Stimulated activated CD4-positive, alpha-beta T cell treated with anti-CD3 and anti-CD28 coated beads, TNF-alpha, amount 100 ng/mL, for 1 hour (primary cell): ENCODE measurements at places on chromosomes 4 and X.

DNA sequence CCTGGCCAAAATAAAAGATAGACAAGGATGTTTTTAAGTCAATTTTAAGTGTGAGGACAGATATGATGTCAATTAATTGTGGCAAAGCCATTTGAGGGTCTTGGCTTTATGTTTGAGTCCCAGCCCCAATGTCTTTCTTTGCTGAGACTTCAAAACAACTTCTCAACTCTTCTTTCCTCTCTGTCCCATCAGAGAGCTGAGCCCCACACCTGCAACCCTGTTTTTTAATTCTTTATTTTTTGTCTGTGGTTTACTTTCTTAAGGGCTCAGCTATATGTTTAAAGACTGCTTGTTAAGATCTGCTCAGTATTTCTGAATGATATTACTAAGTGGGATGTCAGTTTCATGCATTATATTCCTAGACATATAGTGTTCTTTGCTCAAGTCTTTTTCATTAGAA is 164.3 kb downstream of the HS3ST1 start:
- DNase-seq, result no peak

DNA sequence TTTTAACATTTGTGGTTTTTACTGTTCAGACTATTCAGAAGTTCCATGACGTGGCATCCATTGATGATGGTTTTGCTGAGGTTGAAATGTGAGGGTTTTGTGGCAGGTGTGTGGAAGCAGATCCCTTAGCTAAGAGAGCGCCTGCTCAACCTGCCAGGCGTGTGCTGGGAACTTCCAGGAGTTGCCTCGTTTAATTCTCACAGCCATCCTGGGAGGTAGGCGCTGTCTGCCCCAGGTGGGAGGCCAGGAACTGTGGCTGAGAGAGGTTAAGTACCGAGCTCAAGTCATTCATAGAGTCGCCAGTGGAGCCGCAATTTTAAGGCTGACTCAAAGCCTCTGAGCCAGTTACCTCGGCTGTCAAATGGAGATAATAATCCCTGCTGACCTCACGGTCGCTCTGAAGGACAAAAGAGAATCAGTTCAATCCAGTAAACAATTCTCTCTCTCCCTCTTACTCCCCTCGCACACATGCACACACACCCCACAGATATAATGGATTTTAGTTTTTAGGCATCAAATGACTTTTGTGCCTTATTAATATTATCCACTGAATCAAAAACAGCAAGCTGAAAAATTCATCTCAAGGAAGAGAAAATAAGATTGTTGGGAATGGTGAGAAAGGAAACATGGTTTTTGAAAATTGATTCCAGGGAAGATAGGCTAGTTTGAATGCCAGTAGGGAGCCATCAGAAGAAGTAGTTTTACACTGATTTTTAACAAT is 171.3 kb downstream of the PTTG2 start:
- peak; percentile 49 for DNase-seq

GRCh38 chrX:148541584-148541940 is 41.1 kb downstream of the AFF2 start:
- no peak for DNase-seq

DNA sequence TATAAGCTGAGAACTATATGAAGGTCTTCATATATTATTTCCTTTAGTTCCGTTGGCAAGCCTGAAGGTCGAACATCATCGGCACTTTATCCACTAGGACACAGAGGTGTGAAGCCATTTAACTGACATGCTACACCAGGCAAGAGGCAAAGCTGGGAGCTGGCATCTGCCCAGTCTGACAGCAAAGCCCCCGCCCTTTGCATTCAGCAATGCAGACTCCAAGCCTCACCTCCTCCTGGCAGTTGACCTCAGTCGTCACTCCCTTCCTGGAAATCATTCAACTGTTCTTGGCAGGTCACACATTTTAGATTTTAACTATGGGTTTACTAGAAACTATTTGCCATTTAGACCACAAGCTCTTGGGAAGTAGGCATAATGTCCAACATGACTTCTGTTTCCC is 135.8 kb upstream of the FRG1 start:
- DNase-seq, result no peak

- DNase-seq, result no peak
These were observed 13.5 kb upstream of the GK2 start for GRCh38 chr4:79421483-79421882.

GRCh38 chrX:69506617-69507499 is 2.7 kb downstream of the NALF2 start:
- no peak for DNase-seq

DNA sequence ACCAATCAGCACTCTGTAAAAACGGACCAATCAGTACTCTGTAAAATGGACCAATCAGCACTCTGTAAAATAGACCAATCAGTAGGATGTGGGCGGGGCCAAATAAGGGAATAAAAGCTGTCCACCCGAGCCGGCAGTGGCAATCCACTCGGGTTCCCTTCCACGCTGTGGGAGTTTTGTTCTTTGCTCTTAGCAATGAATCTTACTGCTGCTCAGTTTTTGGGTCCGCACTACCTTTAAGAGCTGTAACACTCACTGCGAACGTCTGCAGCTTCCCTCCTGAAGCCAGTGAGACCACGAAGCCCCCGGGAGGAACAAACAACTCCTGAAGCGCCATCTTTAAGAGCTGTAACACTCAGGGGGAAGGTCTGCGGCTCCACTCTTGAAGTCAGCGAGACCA is 66.4 kb upstream of the BRS3 start:
- no peak for DNase-seq

DNA sequence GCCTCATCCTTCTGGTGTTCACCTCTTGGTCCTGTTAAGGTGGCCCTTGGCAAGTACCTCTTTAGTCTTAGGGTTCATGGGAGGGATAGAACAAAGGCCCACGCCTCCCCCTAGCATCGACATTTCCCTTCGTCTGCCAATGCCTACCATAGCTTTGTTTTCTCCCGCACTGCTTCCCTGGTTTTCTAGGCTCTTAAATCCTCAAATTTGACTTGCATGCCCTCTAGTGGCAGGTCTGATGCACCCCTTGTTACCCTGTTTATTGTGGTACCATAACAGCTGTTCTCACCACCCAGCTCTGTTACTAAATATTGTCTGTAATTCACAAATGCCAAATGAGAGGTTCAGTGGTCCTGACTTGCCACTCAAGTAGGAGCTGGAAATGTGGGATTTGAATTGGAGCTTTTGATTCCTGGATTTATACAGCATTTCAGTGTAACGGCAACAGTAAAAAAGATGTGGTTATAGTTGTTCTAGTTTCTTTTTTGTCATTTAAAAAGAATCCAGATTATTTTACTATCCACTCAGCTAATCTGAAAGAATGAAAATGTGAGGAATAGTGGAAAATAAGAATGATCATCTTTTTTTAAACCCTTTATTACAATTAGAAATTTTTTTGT is 100.1 kb downstream of the REPS2 start:
- DNase-seq, result peak; percentile 3

DNA sequence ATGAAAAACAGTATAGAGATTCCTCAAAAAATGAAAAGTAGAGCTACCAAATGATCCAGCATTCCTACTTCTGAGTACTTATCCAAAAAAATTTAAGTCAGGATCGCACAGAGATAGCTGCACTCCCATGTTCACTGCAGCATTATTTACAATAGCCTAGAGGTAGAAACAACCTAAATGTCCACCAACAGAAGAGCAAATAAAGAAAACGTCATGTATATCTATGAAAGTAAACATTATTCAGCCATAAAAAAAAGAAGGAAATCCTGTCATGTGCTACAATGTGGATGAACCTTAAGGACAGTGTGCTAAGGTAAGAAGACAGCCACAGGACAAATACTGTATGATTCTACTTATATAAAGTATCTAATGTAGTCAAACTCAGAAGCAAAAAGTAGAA is 12.4 kb downstream of the THOC2 start:
- no peak for DNase-seq

DNA sequence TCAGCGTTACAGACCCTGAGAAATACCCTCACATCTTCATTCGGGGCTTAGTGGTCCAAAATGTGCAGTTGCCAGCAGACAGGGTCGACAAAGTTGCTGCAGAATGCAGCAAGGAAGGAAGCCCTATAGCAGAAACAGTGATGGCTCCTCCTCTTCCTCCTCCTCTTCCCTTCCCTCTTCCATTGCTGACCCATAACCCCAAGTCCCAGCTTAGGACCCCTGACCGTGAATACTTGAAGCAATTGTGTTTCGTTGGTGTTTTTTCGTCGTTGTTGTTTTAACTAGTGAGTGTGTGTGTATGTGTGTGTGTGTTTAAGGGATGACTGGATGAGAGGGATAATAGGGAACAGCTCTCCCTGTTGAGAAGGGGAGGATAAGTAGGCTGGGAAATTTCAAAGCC is 69.5 kb downstream of the SLAIN2 start:
- no peak for DNase-seq

DNA sequence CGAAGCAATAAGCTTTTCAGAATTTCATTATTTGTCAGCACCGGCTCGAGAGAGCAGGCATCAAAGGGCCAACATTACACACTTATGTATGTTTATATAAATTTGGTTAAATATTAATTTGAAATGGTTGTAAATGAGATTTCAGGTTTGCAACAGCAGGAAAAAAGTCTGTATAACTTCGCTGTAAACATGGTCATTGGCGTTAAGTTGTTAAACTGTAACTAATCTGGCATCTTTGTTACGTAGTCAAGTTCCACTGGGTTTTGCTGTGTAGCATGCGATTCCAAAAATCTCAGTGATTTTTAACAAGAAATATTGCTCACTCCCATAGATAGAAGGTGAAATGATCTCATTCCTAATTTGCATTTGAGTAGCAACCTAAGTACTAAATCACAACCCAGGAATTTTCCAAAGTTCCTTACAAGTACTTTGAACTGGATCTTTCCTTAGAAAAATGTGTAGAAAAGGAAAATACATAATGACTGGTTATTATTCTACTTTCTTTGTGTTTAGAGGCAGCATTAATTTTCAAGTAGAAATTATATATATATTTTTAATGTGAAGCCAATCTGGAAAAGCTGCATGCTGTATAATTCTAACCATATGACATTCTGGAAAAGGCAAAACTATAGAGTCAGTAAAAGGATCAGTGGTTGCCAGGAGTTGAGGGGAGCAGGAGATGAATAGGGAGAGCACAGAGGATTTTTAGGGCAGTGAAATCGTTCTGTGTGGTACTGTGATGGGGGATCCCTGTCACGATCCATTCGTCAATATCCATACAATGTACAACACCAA is 222.1 kb downstream of the CBR4 start:
- no peak for DNase-seq

DNA sequence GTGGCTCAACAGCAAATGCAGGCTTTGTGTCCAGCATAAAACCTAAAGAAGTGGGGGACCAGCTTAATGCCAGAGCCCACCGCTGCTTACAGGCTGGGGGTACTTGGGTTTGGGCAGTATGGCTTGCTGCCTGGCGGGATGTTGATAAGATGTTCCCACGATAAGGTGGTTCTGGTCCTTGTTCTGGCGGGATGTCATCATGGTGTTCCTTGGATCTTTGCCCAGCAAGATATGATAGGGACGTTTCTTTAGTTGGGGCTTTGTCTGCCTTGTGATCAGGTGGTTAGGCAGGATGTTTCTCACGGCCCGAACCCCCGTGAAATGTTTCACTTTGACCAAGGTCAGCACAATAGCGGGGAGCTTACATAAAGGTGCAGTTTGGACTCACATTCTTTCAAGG is 35.3 kb downstream of the PNPLA4 start:
- DNase-seq, result no peak

- DNase-seq, result no peak
These were observed 323.2 kb upstream of the INTU start for GRCh38 chr4:127309369-127310102.

DNA sequence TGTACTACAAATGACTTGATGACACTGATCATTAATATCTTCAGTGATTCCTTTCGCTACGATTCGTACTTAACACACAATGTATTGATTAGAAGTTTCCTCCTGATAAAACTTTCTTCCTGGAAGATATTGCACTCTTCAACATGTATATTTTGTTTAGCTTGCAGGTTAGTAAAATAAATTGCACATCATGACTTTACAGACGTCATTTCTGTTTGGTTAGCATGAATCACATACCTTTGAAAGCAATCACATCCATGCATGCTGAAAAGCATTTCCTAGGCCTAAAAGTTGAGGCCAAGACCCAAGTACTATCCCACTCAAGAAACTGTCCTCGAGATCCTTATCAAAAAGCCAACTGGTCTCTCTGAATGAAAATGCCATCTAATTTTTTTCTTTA is 1841.0 kb upstream of the PCDH7 start:
- DNase-seq, result no peak

DNA sequence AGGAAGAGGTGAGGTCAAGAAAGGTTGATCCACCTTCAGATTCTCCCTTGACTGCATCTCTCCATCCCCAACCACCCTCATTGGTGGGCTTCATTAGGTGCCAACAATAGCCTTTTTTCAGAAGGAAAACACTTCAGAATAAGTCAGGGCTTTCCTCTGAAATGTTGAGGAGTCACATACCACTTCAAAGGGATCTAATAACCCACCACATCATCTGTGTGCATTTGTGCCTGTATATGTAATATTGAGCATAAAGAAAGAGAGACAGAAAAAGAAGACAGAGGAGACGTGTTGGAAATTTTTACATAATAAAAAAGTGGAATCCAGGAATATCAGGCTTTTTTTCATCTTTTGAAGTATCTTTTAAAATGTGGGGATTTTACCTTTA is 209.1 kb upstream of the SLC7A11 start:
- DNase-seq, result no peak

DNA sequence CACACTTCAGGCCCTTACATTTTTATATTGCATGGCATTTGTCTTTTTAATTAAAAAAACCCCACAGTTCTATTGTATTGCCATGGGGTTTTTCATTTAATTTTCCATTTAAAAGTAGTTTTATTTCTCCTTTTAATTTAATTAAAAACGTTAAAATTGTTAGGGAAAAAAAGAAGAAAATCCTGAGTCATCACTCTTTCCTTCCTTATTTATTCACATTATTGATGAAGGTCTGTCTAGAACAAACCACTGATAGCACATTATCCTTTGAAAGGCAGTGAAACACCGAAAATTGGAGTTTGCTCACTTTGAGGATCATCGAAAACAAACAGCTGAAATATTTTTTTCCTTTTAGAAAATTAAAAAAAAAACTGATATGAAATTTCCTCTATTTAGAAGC is 759.7 kb upstream of the MAGEB2 start:
- no peak for DNase-seq

DNA sequence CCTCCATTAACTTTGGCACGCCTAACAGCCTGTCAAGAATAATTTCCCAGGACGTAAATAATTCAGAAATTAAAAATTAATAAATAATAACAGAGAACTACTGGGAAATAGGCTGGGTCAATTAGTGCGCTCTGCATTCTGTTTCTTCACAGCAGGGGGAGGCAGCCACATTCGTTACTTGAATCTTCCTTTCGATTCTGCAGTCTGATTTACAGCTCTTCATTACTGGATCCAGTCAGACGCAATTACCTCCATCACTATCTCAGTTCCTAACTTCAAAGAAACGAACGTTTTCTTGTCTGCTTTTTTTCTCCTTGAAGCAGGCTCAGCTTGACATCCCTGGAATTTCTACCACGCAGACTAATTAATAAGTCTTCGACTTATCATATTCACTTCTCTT is 9.0 kb upstream of the RPL34 start:
- no peak for DNase-seq
